ENCODE measurements at places on chromosomes 1 and 21. TPM values are rescaled to one million over a fixed set of nuclear protein-coding genes. Genes with fewer than 3 reads are reported as not detected.

The NDC1 gene
- 24.4 TPM for total RNA-seq

The SGIP1 gene
- total RNA-seq = 34.6 TPM

The PLPPR4 gene
- total RNA-seq = 1.9 TPM

The GJA9 gene
- not detected for total RNA-seq

The IL20 gene
- total RNA-seq = not detected

The KCNE1 gene
- total RNA-seq = 0.29 TPM

The CELA2A gene
- not detected for total RNA-seq

The BRINP3 gene
- total RNA-seq = not detected

The MIXL1 gene
- total RNA-seq = not detected

The OR6N2 gene
- not detected for total RNA-seq

The OR14K1 gene
- total RNA-seq = not detected

The CYP4Z1 gene
- not detected for total RNA-seq

The CFAP107 gene
- under 0.01 TPM for total RNA-seq

The BMP8B gene
- not detected for total RNA-seq

The C1orf167 gene
- 0.99 TPM for total RNA-seq

The HAO2 gene
- not detected for total RNA-seq

The PDIK1L gene
- total RNA-seq = 4.4 TPM

The ADGRL4 gene
- total RNA-seq = 6.9 TPM

The UBXN10 gene
- total RNA-seq = under 0.01 TPM

The S100A3 gene
- total RNA-seq = 8.6 TPM

The OR10J1 gene
- total RNA-seq = not detected

The KRTAP10-6 gene
- not detected for total RNA-seq

The C1QB gene
- total RNA-seq = not detected

The ARHGEF10L gene
- total RNA-seq = 17.2 TPM

The KRTAP20-1 gene
- not detected for total RNA-seq

The TAL1 gene
- under 0.01 TPM for total RNA-seq

The ADGRL2 gene
- 112 TPM for total RNA-seq

The CASQ1 gene
- not detected for total RNA-seq

The HSD3B2 gene
- not detected for total RNA-seq

The CACNA1S gene
- total RNA-seq = not detected

The S100A1 gene
- total RNA-seq = 0.17 TPM

The C1orf74 gene
- total RNA-seq = 4.4 TPM

The GBP7 gene
- total RNA-seq = not detected

The TRIM17 gene
- 0.15 TPM for total RNA-seq

The ZSWIM5 gene
- total RNA-seq = 1.3 TPM

The CDA gene
- total RNA-seq = 1.3 TPM

The MYBPHL gene
- not detected for total RNA-seq

The HOOK1 gene
- total RNA-seq = under 0.01 TPM

The OR2M3 gene
- not detected for total RNA-seq

The TRABD2B gene
- not detected for total RNA-seq

The ESRRG gene
- 0.29 TPM for total RNA-seq

The LCE1C gene
- not detected for total RNA-seq

The RGSL1 gene
- not detected for total RNA-seq

The CIART gene
- 1.6 TPM for total RNA-seq

The ERO1B gene
- 1.6 TPM for total RNA-seq

The C1orf53 gene
- total RNA-seq = 2.2 TPM

The NLRP3 gene
- not detected for total RNA-seq

The A3GALT2 gene
- not detected for total RNA-seq

The SH2D1B gene
- total RNA-seq = not detected

The JAK1 gene
- 196 TPM for total RNA-seq

The ATAD3C gene
- not detected for total RNA-seq

The PALMD gene
- total RNA-seq = 2.0 TPM

The LCE1A gene
- not detected for total RNA-seq

The ZBTB8OS gene
- 40.6 TPM for total RNA-seq

The LCE1D gene
- total RNA-seq = not detected

The TAS1R1 gene
- not detected for total RNA-seq

The BRINP2 gene
- total RNA-seq = not detected

The SPRR1B gene
- not detected for total RNA-seq

The C1orf174 gene
- 28.1 TPM for total RNA-seq

Data from smooth muscle cell of trachea (primary cell).